Activated T-cell treated with anti-CD3 and anti-CD28 coated beads for 1 hour (primary cell): ENCODE measurements at places on chromosomes 5 and 9.

DNA sequence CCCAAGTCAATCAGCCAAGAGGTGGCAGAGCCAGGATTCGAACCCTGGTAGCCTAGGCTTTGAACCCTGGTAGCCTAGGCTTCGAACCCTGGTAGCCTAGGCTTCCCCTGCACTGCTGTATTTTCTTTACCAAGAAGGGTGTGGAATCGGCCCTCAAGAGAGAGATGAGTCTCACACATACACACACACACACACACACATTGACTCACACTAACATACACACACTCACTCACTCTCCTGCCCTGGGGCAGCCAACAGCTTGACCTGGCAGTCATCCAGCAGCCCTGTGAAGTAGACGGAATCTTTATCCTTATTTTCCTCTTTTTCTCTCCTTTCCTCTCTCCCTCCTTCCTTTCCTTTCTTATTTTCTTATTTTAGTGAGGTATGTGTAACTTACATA, 55.4 kb upstream of the RPL26L1 start:
- DNase-seq: no peak

DNA sequence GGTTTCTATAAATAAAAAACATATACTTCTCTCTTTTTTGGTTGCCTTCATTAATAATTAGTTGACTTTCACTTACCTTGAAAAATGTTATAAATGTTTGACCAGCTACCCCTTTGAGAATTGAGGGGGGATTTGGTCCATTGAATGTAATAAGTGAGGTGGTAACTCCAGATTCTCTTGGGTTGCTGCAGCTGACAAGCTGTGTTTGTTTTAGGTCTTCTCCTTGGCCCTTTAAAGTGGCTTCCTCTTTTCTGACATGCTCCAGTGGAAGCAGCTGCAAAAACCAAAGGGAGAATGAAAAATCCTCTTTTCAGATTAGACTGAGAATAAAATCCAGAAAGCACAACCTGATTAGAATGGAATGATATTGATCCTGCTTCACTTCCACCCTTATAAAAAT, 410.5 kb downstream of the TMEM38B start:
- no peak for DNase-seq

GRCh38 chr5:176590035-176590717, 19.8 kb downstream of the GPRIN1 start:
- no peak for DNase-seq

DNA sequence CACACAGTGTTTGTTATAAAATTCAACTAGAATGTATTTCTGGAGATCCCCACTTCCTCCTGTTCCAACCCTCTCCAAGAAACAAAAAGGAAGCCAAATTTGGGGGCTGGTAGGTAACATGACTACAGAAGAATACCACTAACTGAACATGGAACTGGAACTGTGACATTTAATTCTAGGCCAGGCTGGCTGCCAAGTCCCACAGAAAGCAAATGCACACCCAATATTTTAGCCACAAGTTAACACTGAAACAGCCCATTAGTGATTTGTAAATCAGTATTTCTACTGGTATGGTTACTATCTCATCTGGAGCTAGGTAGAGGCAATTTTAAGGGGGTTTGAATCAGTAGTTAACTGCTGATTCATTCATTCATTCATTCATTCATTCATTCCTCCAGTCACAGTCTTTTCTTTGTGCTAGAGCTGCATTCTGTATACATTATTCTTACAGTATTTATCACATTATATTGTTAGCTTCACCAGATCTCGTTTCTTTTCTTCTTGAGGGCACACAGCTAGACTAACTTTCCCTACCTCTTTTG, 131.7 kb upstream of the GDNF start:
- DNase-seq: no peak

GRCh38 chr5:163914910-163915309, 409.5 kb downstream of the MAT2B start:
- DNase-seq: no peak

GRCh38 chr9:109143881-109144562, 23.0 kb downstream of the FRRS1L start:
- no peak for DNase-seq

DNA sequence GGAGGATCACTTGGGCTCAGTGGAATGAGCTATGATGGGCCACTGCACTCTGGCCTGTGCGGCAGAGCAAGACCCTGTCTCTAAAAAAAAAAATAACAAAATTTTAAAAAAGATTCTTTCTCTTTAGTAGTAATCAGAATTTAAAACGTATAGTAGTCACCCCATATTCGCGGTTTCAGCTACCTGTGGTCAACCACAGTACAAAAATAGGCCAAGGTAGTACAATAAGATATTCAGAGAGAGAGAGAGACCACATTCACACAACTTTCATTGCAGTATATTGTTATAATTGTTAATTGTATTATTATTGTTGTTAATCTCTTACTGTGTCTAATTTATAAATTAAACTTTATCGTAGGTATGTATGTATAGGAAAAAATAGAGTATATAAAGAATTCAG, 18.7 kb downstream of the INIP start:
- no peak for DNase-seq

- no peak for DNase-seq
These were observed 176.2 kb downstream of the DIRAS2 start for GRCh38 chr9:90466441-90466840.

- no peak for DNase-seq
These were observed 114.9 kb upstream of the TRIM32 start for GRCh38 chr9:116572095-116572748.

DNA sequence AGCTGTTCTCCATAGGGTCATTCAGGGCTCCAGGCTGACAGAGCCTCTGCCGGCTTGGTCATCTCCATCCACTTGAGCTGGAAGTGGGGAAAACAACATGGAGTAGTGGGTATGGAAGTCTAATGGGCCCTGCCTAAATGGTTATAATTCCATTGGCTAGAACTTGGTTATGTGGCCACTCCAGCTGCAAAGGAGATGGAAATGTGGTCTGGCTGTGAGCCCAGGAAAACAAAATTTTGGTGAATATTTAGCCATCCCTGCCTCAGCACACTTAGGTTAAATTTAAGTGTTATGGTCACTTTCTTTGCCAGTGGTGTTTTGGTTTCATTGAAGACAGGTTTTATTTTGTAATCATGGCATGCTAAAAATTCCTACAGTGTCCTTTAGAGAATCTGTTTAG, 112.3 kb downstream of the SMARCA2 start:
- no peak for DNase-seq

DNA sequence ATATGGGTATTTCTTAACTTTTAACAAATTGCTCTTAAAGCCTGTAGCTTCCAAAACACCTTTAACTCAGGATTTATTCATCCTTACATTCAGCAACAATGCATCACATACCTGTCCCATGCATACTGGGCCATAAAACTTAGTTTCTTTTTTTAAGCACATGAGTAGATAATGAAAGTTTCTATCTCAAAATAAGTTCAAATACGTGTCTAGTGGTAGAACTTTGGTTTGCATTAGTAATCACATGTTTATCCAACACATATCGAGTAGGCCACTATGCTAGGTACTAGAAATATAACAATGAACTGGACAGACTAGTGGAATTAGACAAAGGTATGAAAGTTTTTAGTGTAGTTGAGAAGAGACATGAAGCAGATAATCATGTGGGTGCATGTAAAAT, 99.6 kb downstream of the DOCK2 start:
- DNase-seq: no peak

DNA sequence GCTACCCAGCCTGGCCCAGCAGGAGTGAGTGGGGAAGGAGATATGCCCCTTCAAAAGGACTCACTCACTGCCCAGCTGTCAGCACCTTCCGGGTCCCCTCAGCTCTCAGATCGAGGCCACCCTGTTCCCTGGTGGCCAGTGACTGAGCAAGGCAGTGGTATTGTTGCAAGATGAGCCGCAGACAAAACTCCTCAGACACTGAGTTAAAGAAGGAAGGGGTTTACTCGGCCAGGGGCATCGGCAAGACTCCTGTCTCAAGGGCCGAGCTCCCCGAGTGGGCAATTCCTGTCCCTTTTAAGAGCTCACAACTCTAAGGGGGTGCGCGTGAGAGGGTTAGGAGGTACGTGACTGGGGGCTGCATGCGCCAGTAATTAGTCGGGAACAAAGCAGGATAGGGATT, 9.7 kb upstream of the N4BP3 start:
- no peak for DNase-seq

DNA sequence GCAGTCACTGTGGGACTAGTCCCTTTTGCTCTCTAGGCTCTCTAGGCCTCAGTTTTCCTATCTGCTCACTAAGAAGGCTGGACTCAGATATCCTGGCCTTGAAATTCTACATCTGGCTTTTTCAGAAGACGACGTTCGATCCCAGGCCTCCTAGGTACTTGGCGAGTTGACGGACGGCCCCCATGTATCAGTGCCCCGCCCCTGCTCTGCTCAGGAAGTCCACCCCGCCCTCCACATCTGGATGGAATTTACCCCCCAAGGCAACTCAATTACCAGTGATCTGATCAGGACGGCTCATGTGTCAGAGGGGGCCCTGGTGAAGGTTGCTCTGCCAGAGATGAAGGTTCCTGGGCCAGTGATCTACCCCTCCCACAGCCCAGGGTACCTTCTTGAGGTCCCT, 44.1 kb upstream of the SYNPO start:
- DNase-seq: no peak

DNA sequence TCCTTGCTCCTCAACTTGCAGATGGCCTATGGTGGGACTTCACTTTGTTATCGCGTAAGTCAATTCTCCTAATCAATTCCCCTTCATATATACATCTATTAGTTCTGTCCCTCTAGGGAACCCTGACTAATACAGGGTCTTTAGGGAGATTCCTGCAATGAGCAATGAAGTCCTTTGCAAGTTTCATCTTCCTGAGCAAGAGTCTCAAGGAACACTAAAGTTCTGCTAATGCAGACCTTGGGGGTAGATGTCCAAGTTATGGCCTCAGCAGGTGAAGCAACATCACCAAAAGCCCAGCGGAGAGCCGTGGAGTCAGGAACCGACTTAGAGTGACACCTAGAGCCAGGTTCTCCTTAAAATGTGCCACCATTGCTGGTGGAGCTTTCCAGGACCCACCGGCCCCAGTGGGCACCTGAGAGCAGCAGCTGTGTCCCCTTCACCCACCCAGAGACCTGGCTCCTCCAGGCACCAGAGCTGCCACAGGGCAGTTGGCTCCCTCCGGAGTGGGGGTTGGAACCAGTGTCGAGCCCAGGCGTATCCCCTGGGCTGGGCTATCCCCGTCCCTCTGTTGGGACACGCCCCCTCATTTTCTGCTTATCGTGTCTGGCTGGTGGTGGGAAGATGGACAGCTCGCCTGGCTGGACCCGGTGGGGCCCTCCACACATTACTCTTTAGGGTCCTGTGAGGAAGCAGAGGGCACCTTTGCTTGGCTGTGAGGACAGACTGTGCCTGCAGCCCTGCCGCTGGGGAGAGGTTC, 10.9 kb upstream of the FCN1 start:
- DNase-seq: no peak

DNA sequence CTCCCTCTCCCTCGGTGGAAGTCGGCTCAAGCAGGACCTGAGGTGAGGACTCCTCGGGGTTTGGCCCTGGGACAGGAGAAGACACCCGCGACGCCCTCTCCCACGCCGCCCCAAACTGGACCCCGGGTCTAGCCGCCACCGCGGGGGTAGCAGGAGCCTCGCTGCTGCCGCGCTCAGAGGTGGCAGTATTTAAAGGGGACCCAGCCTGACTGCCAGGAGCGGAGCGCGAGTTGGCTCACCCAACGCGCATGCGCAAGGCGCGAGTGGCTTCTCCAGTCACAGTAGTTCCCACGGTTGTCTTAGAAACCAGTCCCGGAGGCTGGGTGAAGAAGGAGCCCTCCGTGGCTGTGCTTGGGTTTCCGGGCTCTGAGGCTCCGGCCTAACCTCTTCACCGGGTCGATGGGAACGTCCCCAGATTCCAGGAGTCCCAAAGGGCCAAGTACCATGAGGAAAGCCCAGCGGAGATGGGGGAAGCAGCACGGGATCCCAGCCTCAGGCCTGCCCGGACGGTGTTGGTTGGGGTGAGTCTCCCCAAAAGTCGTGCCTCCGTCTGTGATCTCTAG, 477.8 kb downstream of the SPATA31A7 start:
- DNase-seq: no peak

- no peak for DNase-seq
These were observed 13.8 kb upstream of the SMIM23 start for GRCh38 chr5:171771856-171772255.

- no peak for DNase-seq
These were observed 64.2 kb downstream of the FGF18 start for GRCh38 chr5:171483551-171484135.

DNA sequence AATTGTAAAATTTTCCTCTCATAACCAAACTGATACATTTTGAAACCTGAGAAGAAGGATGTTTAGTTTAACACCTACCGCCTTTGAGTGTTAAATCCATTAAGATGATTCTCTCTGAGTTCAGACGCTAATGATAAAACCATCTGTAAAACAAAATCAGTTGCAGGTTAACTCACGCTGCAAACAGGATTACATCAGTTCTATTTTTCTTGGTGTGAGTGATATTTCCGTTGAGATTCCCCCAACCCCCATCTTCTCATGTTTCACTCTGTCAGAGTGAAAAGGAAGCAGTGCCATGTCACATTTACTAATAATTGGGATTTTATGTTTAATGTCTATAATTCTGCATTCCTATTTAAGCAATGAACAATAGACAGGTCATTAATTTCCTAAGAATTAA, 146.5 kb downstream of the FANCC start:
- DNase-seq: no peak

GRCh38 chr5:180120237-180121101, 48.9 kb upstream of the RNF130 start:
- no peak for DNase-seq

DNA sequence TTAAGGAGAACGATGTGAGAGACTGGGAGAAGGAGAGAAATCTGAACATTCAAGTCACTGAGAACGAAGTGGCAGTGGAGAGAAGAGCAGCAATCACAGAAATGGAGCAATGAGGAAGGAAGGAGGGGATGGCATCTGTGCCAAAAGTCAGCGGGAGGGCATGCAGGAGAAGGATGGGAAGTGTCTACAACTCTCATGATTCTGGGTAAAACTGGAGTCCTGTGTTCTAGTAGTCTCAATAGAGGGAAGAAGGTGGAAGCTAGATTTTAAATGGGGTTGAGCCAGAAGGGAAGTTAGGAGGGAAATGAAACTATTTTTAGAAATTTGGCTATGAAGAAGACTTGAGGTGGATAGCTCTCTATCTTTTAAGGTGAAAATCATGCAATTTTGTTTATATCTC, 39.1 kb upstream of the SPATA31C2 start:
- DNase-seq: no peak

GRCh38 chr5:40437452-40437861, 242.3 kb upstream of the PTGER4 start:
- DNase-seq: no peak

- DNase-seq: no peak
These were observed 395.4 kb downstream of the EFNA5 start for GRCh38 chr5:107275333-107275732.
